Pulmonary artery endothelial cell (primary cell): ENCODE measurements at places on chromosomes 2 and 18. TPM values are rescaled to one million over a fixed set of nuclear protein-coding genes. Genes with fewer than 3 reads are reported as not detected.

Gene PREB
- 34.7 and 40.7 TPM in 2 replicates for total RNA-seq

Gene HRH4
- 0.07 TPM in 1 of 2 replicates, not detected in the other for total RNA-seq

Gene LYG2
- not detected in 2 replicates for total RNA-seq

Gene IMPA2
- total RNA-seq = 6.7 and 10.2 TPM in 2 replicates

Gene STEAP3
- 12.2 and 23.7 TPM in 2 replicates for total RNA-seq

Gene ST8SIA5
- total RNA-seq = not detected in 2 replicates

Gene SCYGR4
- not detected in 2 replicates for total RNA-seq

Gene PLGLB1
- total RNA-seq = 0.26 and 0.28 TPM in 2 replicates

Gene CFAP53
- 0.13 and 0.18 TPM in 2 replicates for total RNA-seq

Gene ASAP2
- 44.0 and 49.9 TPM in 2 replicates for total RNA-seq

Gene G6PC2
- not detected in 2 replicates for total RNA-seq

Gene CHPF
- total RNA-seq = 0.35 and 0.86 TPM in 2 replicates

Gene EIPR1
- 42.2 and 44.8 TPM in 2 replicates for total RNA-seq

Gene CYP27C1
- not detected in 2 replicates for total RNA-seq

Gene FIGN
- 0.99 and 1.4 TPM in 2 replicates for total RNA-seq

Gene TXNDC2
- total RNA-seq = under 0.01 TPM in 1 of 2 replicates, not detected in the other

Gene CHAC2
- 8.8 and 16.6 TPM in 2 replicates for total RNA-seq

Gene IL1RN
- not detected in 2 replicates for total RNA-seq

Gene PRADC1
- 19.7 and 29.4 TPM in 2 replicates for total RNA-seq

Gene CNRIP1
- 40.0 and 48.6 TPM in 2 replicates for total RNA-seq

Gene IL36A
- not detected in 2 replicates for total RNA-seq

Gene SIX3
- not detected in 2 replicates for total RNA-seq

Gene FAM228A
- total RNA-seq = 0.14 and 0.46 TPM in 2 replicates

Gene LHCGR
- not detected in 2 replicates for total RNA-seq

Gene SLC23A3
- 0.59 and 2.2 TPM in 2 replicates for total RNA-seq
